ENCODE measurements at places on chromosomes 2 and 18. TPM values are rescaled to one million over a fixed set of nuclear protein-coding genes. Genes with fewer than 3 reads are reported as not detected.

- peaks cover 6% of the 10 kb centered on the region for H3K4me1 ChIP-seq
- no peaks in the 10 kb centered on the region for H3K27me3 ChIP-seq
- H3K36me3 ChIP-seq, result no peaks in the 10 kb centered on the region
- no peak for DNase-seq
- H3K4me3 ChIP-seq, result no peak overlapping the region
Measured at GRCh38 chr2:25453199-25453905, 111.6 kb upstream of the DNMT3A start.

The CRYGC gene
- total RNA-seq, result not detected

DNA sequence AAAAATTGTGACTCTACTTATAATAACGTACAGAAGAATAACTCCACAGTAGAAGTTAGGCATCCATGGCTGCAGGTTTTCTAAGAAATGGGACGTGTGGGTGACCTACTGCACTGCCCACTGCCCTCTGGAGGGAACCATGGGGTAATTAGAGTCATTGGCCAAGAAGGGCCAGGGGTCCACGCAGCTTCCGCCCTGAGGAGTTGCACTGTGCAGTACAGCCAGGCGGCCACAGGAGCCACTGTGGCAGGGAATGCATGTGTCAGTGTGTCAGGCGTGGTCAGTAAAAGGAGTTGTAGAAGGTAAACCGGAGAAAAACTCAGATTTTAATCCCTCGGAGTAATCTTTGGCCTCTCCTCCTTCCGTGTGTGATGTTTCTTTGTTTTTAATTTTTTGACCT is 24.8 kb downstream of the NCK2 start:
- H3K27me3 ChIP-seq, result no peaks in the 10 kb centered on the region
- no peaks in the 10 kb centered on the region for H3K36me3 ChIP-seq
- H3K4me1 ChIP-seq, result no peaks in the 10 kb centered on the region
- no peak for DNase-seq
- no peak overlapping the region for H3K4me3 ChIP-seq

GRCh38 chr2:162520959-162521358 is 177.0 kb downstream of the GCA start:
- no peak overlapping the region for H3K27ac ChIP-seq
- H3K36me3 ChIP-seq, result peaks cover 3% of the 10 kb centered on the region
- H3K4me3 ChIP-seq, result no peak overlapping the region
- no peaks in the 10 kb centered on the region for H3K27me3 ChIP-seq

- no peak overlapping the region for H3K4me3 ChIP-seq
- no peaks in the 10 kb centered on the region for H3K27me3 ChIP-seq
- H3K36me3 ChIP-seq, result no peaks in the 10 kb centered on the region
- H3K4me1 ChIP-seq, result peaks cover 16% of the 10 kb centered on the region
- no peak overlapping the region for H3K27ac ChIP-seq
Measured at GRCh38 chr18:79453816-79454735, 58.3 kb downstream of the NFATC1 start.

GRCh38 chr2:98376301-98376910 is 30.1 kb downstream of the CNGA3 start:
- H3K4me3 ChIP-seq, result no peak overlapping the region
- H3K27me3 ChIP-seq, result peaks cover 3% of the 10 kb centered on the region
- H3K27ac ChIP-seq, result no peak overlapping the region
- H3K4me1 ChIP-seq, result no peaks in the 10 kb centered on the region
- DNase-seq, result no peak
- H3K36me3 ChIP-seq, result no peaks in the 10 kb centered on the region

- no peak overlapping the region for H3K27ac ChIP-seq
- peaks cover 17% of the 10 kb centered on the region for H3K4me1 ChIP-seq
- peaks cover 7% of the 10 kb centered on the region for H3K27me3 ChIP-seq
- no peak for DNase-seq
- no peaks in the 10 kb centered on the region for H3K36me3 ChIP-seq
Measured at GRCh38 chr2:98501876-98502275, 57.2 kb downstream of the INPP4A start.

- no peak overlapping the region for H3K27ac ChIP-seq
- no peak overlapping the region for H3K4me3 ChIP-seq
- H3K36me3 ChIP-seq, result no peaks in the 10 kb centered on the region
- no peaks in the 10 kb centered on the region for H3K4me1 ChIP-seq
- peaks cover 21% of the 10 kb centered on the region for H3K27me3 ChIP-seq
Measured at GRCh38 chr18:26981360-26982082, 116.0 kb upstream of the AQP4 start.

- H3K4me3 ChIP-seq, result no peak overlapping the region
- H3K27me3 ChIP-seq, result no peaks in the 10 kb centered on the region
- H3K27ac ChIP-seq, result no peak overlapping the region
- no peaks in the 10 kb centered on the region for H3K4me1 ChIP-seq
- no peak for DNase-seq
Measured at GRCh38 chr2:58006256-58006951, 40.2 kb upstream of the VRK2 start.

- DNase-seq, result no peak
- no peak overlapping the region for H3K27ac ChIP-seq
- H3K4me1 ChIP-seq, result peaks cover 13% of the 10 kb centered on the region
- H3K4me3 ChIP-seq, result no peak overlapping the region
- no peaks in the 10 kb centered on the region for H3K36me3 ChIP-seq
- H3K27me3 ChIP-seq, result no peaks in the 10 kb centered on the region
Measured at GRCh38 chr2:37526323-37526722, 145.1 kb downstream of the CDC42EP3 start.

- no peak overlapping the region for H3K4me3 ChIP-seq
- H3K27ac ChIP-seq, result no peak overlapping the region
- no peak for DNase-seq
- H3K27me3 ChIP-seq, result no peaks in the 10 kb centered on the region
Measured at GRCh38 chr2:231094736-231095346, 30.0 kb downstream of the HTR2B start.

DNA sequence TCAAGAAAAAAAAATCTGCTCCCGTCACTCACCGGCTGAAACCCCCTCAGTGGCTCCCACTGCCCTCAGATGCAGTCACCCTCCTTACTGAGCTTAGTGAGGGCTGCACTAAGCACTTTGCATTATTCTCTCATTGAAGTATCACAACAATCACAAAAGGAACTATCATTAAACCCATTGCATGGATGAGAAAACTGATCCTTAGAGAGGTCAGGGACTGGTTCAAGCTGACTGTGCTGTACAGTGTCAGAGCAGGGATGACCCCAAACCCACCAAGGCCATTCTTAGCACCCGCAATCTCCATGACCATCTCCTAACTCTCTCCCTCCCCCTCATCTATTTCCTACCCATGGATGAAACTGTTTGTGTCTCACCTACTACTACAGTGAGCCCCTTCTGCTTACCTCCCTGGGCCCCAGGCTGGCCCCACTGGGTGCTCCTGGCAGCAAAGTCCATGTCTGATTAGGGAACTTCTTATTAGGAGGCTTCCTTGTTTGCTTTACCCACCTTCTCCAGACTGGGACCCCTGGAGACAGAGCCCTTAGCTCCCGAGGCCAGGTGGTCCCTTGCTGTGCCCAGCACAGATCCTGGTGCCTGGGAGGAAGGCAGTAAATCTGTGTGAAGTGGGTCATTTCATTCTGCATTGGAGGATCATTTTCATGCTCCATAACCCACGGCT is 139.3 kb upstream of the ID2 start:
- no peak overlapping the region for H3K4me3 ChIP-seq
- no peaks in the 10 kb centered on the region for H3K27me3 ChIP-seq
- no peak for DNase-seq
- peaks cover 54% of the 10 kb centered on the region for H3K4me1 ChIP-seq

GRCh38 chr2:14632133-14632936 is at the start of gene LRATD1:
LRATD1 (plus strand) TSS chr2:14632717; CDS start chr2:14633980, 1,263 bp downstream.
- peaks cover 97% of the 10 kb centered on the region for H3K27me3 ChIP-seq
- H3K4me1 ChIP-seq, result no peaks in the 10 kb centered on the region
- no peaks in the 10 kb centered on the region for H3K36me3 ChIP-seq
- DNase-seq, result peak; percentile 53
- no peak within 1 kb of the TSS for H3K27ac ChIP-seq

The EML6 gene
- 0.92 TPM for total RNA-seq

- no peak overlapping the region for H3K27ac ChIP-seq
- no peaks in the 10 kb centered on the region for H3K27me3 ChIP-seq
- peaks cover 8% of the 10 kb centered on the region for H3K4me1 ChIP-seq
- H3K4me3 ChIP-seq, result peak overlapping the region; percentile 76
Measured at GRCh38 chr2:206160807-206161179, 1.1 kb downstream of the EEF1B2 start.

GRCh38 chr18:78875016-78875777 is 104.4 kb upstream of the SALL3 start:
- no peak overlapping the region for H3K4me3 ChIP-seq
- no peak overlapping the region for H3K27ac ChIP-seq
- peak; percentile 40 for DNase-seq
- H3K4me1 ChIP-seq, result no peaks in the 10 kb centered on the region
- no peaks in the 10 kb centered on the region for H3K36me3 ChIP-seq

The SLC16A14 gene
- total RNA-seq, result 1.7 TPM

The CAPN14 gene
- 0.21 TPM for total RNA-seq

DNA sequence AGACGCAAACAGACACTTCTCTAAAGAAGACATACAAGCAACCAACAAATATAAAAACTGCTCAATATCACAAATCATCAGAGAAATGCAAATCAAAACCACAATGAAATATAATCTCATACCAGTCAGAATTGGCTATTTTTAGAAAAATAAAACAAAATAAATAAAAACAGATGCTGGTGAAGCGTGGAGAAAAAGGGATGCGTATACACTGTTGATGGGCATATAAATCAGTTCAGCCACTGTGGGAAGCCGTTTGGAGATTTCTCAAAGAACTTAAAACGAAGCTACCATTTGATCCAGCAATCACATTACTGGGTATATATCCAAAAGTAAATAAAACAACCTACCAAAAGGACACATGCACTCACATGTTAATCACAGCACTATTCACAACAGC is 206.2 kb downstream of the HNMT start:
- no peaks in the 10 kb centered on the region for H3K27me3 ChIP-seq
- no peaks in the 10 kb centered on the region for H3K36me3 ChIP-seq
- H3K4me1 ChIP-seq, result no peaks in the 10 kb centered on the region

- peaks cover 9% of the 10 kb centered on the region for H3K27me3 ChIP-seq
- peak; percentile 40 for DNase-seq
- no peaks in the 10 kb centered on the region for H3K36me3 ChIP-seq
- H3K27ac ChIP-seq, result no peak overlapping the region
- H3K4me1 ChIP-seq, result no peaks in the 10 kb centered on the region
Measured at GRCh38 chr2:30026091-30027055, 105.0 kb upstream of the ALK start.

DNA sequence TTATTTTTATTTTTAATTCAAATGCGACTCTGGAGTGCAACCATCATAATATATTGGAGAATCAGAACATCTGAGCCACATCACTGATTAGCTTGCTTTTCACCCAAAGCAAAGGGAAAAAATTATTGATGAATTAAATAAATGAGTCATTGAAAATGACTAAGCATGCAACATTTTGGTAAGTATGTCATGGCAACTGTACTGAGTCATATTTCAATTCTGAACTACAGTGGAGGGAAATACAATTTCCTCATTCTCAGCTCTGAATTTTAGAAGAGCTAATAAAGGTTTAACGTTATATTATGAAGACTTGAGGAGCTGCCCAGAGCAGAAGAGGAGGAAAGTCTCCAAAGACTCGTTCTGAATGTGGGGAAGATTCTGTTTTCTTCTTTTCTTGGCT is 89.6 kb upstream of the CCDC68 start:
- H3K4me3 ChIP-seq, result no peak overlapping the region
- H3K36me3 ChIP-seq, result no peaks in the 10 kb centered on the region
- DNase-seq, result no peak

- no peak overlapping the region for H3K4me3 ChIP-seq
- H3K4me1 ChIP-seq, result peaks cover 10% of the 10 kb centered on the region
- H3K27me3 ChIP-seq, result no peaks in the 10 kb centered on the region
- no peak for DNase-seq
- peak overlapping the region; percentile 40 for H3K27ac ChIP-seq
Measured at GRCh38 chr2:61463769-61464475, 7.0 kb downstream of the USP34 start.

The CLIP4 gene
- total RNA-seq, result 6.0 TPM

- H3K27me3 ChIP-seq, result no peaks in the 10 kb centered on the region
- no peaks in the 10 kb centered on the region for H3K36me3 ChIP-seq
- H3K4me3 ChIP-seq, result no peak overlapping the region
Measured at GRCh38 chr2:109655287-109655686, 41.1 kb downstream of the SOWAHC start.

- H3K4me3 ChIP-seq, result no peak overlapping the region
- no peaks in the 10 kb centered on the region for H3K27me3 ChIP-seq
- H3K27ac ChIP-seq, result no peak overlapping the region
- H3K36me3 ChIP-seq, result no peaks in the 10 kb centered on the region
- no peaks in the 10 kb centered on the region for H3K4me1 ChIP-seq
- no peak for DNase-seq
Measured at GRCh38 chr2:34408100-34408499, 809.0 kb upstream of the FAM98A start.

DNA sequence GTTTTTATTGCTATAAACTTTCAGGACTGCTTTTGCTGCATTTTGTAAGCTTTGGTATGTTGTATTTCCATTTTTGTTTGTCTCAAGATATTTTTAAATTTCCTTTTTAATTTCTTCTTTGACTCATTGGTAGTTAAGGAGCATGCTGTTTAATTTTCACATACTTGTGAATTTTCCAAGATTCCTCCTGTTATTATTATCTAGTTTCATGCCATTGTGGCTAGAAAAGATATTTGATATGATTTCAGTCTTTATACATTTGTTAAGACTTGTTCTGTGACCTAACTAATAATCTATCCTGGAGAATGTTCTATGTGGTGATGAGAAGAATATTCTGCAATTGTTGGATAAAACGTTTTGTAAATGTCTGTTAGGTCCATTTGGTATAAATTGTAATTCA is 62.1 kb downstream of the NUP35 start:
- no peak overlapping the region for H3K27ac ChIP-seq
- no peaks in the 10 kb centered on the region for H3K4me1 ChIP-seq
- H3K27me3 ChIP-seq, result no peaks in the 10 kb centered on the region
- H3K36me3 ChIP-seq, result no peaks in the 10 kb centered on the region
- no peak overlapping the region for H3K4me3 ChIP-seq
- DNase-seq, result no peak

The PROC gene
- not detected for total RNA-seq

Data from cardiac muscle cell (in vitro differentiated cells and primary cell).